ENCODE measurements at places on chromosomes 11 and 22. TPM values are rescaled to one million over a fixed set of nuclear protein-coding genes. Genes with fewer than 3 reads are reported as not detected.

Gene EMID1
- not detected for total RNA-seq

Gene KRTAP5-7
- total RNA-seq = not detected

GRCh38 chr11:120132645-120133185 is 5.2 kb downstream of the TRIM29 start:
- no peak overlapping the region for H3K4me3 ChIP-seq
- no peak overlapping the region for H3K27ac ChIP-seq
- no peaks in the 10 kb centered on the region for H3K36me3 ChIP-seq
- peaks cover 24% of the 10 kb centered on the region for H3K4me1 ChIP-seq

DNA sequence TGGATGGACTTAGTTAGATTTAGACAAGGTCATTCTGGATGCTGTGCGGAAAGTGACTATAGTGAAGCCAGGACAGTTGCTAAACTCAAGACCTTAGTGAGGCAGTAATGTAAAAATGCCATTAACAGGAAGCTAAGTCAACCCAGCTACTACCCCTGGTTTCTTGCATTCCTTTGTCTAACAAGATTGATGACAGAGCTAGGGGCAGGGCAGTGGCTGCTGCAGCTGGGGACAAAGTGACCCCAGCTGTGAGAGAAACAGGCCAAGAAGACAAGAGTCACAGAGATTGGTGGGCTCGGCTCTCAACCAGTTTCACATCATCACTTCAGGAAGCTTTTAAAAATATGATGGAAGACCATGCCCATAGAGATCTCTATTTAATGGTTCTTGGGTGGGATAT is 110.4 kb upstream of the POU2AF2 start:
- H3K27ac ChIP-seq = no peak overlapping the region
- peaks cover 4% of the 10 kb centered on the region for H3K27me3 ChIP-seq
- H3K4me3 ChIP-seq = no peak overlapping the region
- no peaks in the 10 kb centered on the region for H3K4me1 ChIP-seq
- H3K36me3 ChIP-seq = no peaks in the 10 kb centered on the region

- H3K36me3 ChIP-seq = peaks cover 14% of the 10 kb centered on the region
- H3K4me3 ChIP-seq = no peak overlapping the region
- H3K27me3 ChIP-seq = no peaks in the 10 kb centered on the region
- no peak overlapping the region for H3K27ac ChIP-seq
- peaks cover 17% of the 10 kb centered on the region for H3K4me1 ChIP-seq
- no peak for DNase-seq
These were observed 9.3 kb downstream of the SNRPD3 start for GRCh38 chr22:24565077-24565476.

GRCh38 chr22:48558016-48558415 is 1269.7 kb downstream of the BRD1 start:
- H3K36me3 ChIP-seq = peaks cover 15% of the 10 kb centered on the region
- DNase-seq = no peak
- H3K4me1 ChIP-seq = no peaks in the 10 kb centered on the region
- H3K4me3 ChIP-seq = no peak overlapping the region

Gene HBE1
- not detected for total RNA-seq

GRCh38 chr11:114262681-114263512 is 33.3 kb upstream of the NNMT start:
- H3K4me1 ChIP-seq = no peaks in the 10 kb centered on the region
- peaks cover 21% of the 10 kb centered on the region for H3K27me3 ChIP-seq
- no peak overlapping the region for H3K4me3 ChIP-seq
- no peaks in the 10 kb centered on the region for H3K36me3 ChIP-seq

Data from HFFc6 (cell line).